NCI-H526 (cell line): ENCODE measurements at places on chromosomes 2 and 18.

GRCh38 chr2:181754105-181754504, 73.8 kb upstream of the NEUROD1 start:
- DNase-seq = no peak

- DNase-seq = peak; percentile 55
Observed at GRCh38 chr2:155368934-155369333, 670.4 kb downstream of the KCNJ3 start.

DNA sequence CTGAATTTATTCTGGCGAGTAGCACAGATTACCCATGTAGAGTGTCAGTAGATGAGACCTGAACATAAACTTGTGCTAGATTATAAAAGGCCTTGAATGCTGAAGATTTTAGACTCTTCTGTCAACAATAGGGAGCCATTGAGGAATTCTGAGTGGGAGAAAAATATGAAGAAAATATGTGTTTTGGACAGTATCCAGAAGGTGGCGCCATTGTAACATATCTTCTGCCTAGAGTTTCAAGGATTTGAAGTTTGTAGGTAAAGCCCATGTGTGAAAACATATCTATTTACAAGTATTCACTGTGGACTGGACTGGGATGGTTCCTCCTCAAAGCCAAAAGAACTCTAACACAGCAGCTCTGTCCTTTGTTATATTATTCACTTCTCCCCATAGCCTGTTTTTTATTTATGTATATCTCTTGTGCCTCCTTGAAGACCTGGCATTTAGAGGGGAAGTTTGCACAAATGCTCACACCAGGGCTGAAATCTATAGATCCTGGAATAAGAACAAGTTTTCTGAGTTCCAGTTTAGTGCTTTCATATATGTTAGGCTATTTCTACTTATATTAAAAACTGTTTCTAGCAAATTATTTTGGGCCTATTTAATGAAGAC, 124.9 kb downstream of the RDH14 start:
- peak; percentile 21 for DNase-seq

- no peak for DNase-seq
Observed at GRCh38 chr2:213084261-213084660, 67.2 kb downstream of the IKZF2 start.

- DNase-seq = no peak
Observed at GRCh38 chr2:20430461-20431300, 16.2 kb upstream of the RHOB start.

- no peak for DNase-seq
Observed at GRCh38 chr18:76054156-76054555, 440.9 kb downstream of the ZNF516 start.

- peak; percentile 83 for DNase-seq
Observed at GRCh38 chr2:129936334-129936934, 43.0 kb upstream of the RAB6C start.
